ENCODE measurements at places on chromosomes 13 and 19. TPM values are rescaled to one million over a fixed set of nuclear protein-coding genes. Genes with fewer than 3 reads are reported as not detected.

TUBB4A gene
- 7.0 TPM for total RNA-seq

NLRP5 gene
- total RNA-seq = 0.07 TPM

ZNF850 gene
- total RNA-seq = 0.31 TPM

PRSS57 gene
- total RNA-seq = 0.17 TPM

ZNF560 gene
- not detected for total RNA-seq

ZNF844 gene
- total RNA-seq = not detected

ISYNA1 gene
- total RNA-seq = 40.8 TPM

All from A549 treated with AZD2906 at 1 μM for 4 hours (cell line).